Epithelial cell of proximal tubule (primary cell): ENCODE measurements at places on chromosomes 6 and 20. TPM values are rescaled to one million over a fixed set of nuclear protein-coding genes. Genes with fewer than 3 reads are reported as not detected.

The ANGPT4 gene
- total RNA-seq, result not detected in 2 replicates

The COL20A1 gene
- total RNA-seq, result not detected in 2 replicates

The ARMH2 gene
- total RNA-seq, result not detected in 2 replicates

The MRPL14 gene
- total RNA-seq, result 95.5 and 167 TPM in 2 replicates

The F13A1 gene
- total RNA-seq, result 5.4 TPM in 1 of 2 replicates, not detected in the other
